ENCODE measurements at places on chromosomes 4 and X.

DNA sequence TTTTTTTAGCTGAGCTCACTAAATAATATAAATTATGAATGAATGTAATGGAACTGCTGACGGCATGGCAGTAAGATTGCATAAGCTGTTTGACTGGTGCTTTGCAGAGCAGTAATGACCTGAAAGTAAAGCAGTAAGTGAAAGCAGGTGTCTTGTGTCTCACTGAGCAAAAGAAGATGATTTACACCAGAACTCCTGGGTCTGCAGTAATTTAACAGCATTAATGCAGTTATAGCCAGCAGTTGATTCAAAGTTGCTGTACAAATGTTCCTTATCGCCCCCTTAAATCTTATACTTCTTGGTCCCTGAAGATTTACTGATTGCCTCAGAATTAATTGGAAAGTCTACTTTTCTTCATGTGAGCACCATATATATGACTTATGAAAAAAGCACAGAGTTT is 187.7 kb downstream of the DCTD start:
- no peak for DNase-seq

GRCh38 chr4:69658133-69658532 is 5.1 kb upstream of the UGT2A1 start:
- DNase-seq, result no peak

DNA sequence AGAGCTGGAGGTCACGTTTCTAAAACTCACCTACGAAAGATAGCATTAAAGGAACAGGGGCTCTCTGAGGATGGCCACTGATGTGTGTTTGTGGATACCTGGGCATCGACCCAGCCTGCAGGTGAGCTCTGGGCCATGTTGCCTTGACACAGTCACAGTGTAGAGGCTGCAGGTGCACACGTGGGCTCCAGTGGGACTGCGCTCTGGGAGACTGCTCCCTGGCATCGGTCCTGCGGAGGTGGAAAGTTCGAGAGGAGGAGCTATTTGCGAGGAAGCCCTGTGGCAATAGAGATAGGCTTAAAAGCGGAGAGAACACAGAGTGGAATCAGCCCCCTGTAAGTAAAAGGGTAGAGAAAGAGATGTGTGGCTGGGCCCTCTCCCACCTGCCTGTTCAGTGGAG is 12.3 kb upstream of the TADA2B start:
- no peak for DNase-seq

- DNase-seq, result no peak
Measured at GRCh38 chr4:150768497-150768896, 186.5 kb downstream of the MAB21L2 start.

- no peak for DNase-seq
Measured at GRCh38 chr4:57042711-57043169, 64.0 kb downstream of the POLR2B start.

DNA sequence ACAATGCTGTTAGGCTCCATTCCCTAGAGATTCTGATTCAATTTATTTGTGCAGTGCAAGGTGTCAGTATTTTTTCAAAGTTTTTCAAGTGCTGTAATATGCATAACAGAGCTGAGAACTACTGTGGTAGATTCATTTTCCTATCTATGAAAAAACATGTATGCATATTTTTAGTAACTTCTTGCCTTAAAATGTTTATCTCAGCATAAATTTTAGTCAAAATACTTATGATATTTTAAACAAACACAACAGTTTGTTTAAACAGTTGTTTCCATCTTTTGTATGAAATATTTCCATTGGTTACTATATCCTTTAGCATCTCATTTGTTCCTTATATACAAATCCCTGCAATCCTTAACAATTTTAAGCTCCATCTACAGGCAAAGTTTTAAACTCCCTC is 624.8 kb upstream of the ADGRL3 start:
- DNase-seq, result no peak

- DNase-seq, result no peak
Measured at GRCh38 chr4:186404562-186405134, 138.7 kb downstream of the F11 start.

DNA sequence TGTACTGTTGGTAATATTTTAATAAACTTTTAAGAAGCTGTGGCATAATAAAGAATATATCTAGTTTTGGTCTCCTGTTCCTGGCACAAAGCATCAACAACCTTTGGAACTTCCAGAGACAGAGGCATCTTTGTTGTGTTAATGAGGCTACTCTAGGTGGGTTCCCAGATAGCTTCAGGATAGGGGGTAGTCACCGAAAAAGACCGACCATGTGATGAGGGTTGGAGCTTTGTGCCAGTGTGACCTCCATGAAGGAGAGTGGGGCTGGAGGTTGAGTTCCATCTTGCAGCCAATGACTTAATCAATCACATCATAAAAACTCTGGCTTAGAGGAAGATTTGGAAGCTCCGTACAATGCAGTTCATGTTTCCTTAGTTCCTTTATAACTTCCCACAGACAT is 9.9 kb downstream of the PPAT start:
- DNase-seq, result no peak

DNA sequence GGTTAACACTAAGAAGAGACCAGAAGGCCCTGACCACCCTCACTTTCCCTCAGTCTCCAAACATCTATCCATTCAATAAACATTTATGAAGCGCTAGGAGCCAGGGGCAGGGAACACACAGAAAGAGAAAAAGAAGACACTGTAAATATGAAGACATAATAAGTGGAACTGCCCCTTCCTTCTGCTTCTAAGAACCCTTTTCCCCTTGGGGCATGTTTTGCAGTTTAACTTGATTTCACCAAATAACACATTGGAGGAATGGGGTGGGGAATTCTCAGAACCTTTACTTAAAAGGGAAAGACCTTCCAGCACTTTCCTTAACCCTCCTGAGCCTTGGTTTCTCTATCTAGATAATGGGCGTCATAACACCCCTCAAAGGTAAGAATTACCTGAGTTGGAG is 42.3 kb downstream of the RBM47 start:
- no peak for DNase-seq

DNA sequence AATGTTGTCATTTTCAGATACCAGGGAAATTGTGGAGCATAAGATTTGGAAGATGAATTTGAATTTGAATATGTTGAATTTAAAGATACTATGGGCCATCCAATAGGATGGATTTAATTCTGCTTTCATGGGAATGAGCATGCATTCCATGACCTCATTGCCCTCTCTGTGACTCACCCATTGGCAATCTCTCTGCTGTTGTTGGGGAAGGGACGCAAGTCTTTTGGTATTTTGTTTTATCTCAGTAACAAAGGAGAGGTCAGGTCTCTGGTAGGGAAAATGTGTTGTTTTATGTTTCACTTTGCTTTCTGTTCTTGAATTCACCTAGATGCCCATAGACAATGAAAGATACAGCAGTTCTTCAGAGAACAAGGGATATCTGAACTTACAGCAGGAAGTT is 42.1 kb upstream of the MAGEA4 start:
- DNase-seq, result no peak

GRCh38 chr4:79025170-79025569 is 85.9 kb upstream of the PAQR3 start:
- no peak for DNase-seq

DNA sequence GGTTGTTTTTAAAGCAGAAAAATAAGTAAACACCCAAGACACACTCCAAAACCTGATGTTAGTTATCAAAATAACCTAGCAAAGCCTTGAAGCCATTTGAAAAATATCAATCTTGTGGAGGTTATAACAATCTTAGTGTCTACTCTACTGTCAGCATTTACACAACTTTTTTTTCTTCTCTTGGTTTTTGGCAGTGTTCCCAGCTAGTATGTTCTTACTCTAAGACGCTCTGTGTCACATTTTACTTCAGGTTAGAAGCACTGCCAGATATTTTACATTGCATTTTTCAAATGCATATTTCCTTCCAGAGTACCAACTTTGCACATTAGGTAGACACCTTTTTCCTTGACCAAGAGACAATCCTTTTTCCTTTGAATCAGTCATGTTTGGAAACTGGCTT is 114.0 kb upstream of the INPP4B start:
- no peak for DNase-seq

DNA sequence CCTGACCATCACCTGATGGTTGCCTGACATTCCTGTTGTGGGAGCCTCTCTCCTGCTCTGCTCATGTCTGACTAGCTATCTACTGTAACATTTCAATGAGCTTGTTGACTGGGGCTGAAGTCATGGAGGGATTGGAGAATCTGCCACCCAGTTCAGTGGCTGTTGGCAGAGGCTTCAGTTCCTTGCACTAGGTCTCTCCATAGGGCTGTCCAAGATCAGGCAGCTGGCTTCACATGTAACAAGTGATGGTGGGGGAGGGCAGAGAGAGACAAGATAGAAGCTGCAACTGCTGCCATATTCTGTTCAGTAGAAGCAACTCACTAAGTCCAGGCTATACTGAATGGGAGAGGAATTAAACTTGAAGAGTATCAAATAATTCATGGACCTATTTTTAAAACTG is 14.1 kb upstream of the CCNI start:
- DNase-seq, result no peak

DNA sequence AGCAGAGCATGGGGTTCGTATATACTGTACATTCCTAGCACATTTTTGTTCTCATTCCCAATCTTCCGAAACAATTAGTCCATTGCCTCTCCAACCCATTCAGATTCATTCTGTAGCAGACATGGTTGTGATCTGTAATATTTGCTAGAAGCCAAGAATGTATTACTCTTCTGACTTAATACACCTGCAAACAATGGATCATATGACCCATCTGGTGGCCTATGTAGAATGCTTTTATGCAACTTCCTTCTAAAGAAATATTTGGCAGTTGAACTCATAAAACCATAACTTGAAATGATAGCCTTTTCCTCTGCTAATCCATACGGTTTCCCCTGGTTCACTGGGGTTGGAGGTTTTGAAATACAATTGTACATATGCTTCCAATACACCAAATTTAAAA is 32.8 kb upstream of the SGMS2 start:
- DNase-seq, result no peak

- DNase-seq, result peak; percentile 66
Measured at GRCh38 chrX:48956728-48957414, 536 bp downstream of the OTUD5 start.

GRCh38 chr4:112515198-112516065 is 548 bp downstream of the NEUROG2 start:
- DNase-seq, result peak; percentile 77

- no peak for DNase-seq
Measured at GRCh38 chr4:157048248-157048647, 27.7 kb upstream of the GLRB start.

GRCh38 chrX:46582966-46583365 is 9.4 kb downstream of the CHST7 start:
- no peak for DNase-seq

- DNase-seq, result no peak
Measured at GRCh38 chr4:148366251-148366650, 76.0 kb downstream of the NR3C2 start.

- no peak for DNase-seq
Measured at GRCh38 chr4:33316033-33316432, 2595.9 kb downstream of the PCDH7 start.

GRCh38 chr4:1136048-1136447 is 22.7 kb upstream of the RNF212 start:
- no peak for DNase-seq
